ENCODE measurements at places on chromosomes 4 and X. TPM values are rescaled to one million over a fixed set of nuclear protein-coding genes. Genes with fewer than 3 reads are reported as not detected.

- DNase-seq, result no peak
Observed at GRCh38 chrX:72366178-72366577, 60.5 kb upstream of the CITED1 start.

DNA sequence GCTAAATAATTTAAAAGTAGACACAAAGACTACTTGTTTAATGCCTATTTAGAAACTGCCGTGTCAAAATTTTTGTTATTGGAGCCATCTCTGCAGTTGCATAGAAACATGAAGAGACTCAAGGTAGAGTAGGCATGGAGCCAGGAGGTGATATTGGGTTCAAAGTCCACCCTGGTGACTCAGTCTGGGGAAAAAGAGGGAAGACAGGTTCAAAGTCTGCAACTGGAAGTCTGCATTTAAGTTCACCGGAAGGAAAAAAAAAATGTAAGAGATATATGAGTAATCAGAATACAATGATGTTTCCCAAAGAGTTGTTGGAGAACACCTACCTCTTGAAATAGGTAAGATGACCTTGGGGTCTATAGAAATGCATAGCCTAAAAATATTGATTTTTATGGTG is 67.4 kb upstream of the QRFPR start:
- DNase-seq, result peak; percentile 23

DNA sequence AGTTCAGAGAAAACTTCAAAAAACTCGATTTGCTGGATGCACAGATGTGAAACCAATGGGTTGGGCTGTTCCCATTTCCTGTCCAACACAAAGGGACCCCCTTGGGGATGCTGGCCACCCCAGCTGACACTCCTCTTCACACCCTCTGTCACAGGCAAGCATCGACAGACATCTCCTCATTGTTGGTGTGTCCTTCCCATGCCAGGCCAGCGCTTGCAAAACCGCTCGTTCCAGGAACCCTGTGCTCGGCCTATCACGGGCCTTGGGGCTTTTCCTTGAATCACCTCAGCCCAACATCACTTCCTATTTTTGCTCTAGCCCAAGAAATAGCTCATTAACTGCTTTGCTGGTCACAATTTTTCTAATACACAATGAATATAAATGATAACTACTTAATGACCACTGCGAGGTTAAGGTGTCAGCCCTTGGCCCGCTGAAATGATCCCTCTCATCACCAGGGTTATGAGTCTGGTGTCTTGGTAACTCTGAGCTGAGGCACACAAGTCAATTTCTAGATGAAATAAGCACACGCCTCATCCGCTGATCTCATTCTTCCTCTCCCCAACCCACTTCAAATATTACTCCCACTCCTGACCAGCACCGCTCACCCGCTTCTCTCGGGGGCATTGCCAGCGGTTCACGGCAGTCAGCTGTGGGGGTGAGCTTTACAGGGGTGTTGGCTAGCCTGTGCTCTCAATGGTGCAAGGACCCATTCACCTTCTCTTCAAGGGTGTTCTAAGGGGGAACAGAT is 32.3 kb downstream of the BCOR start:
- DNase-seq, result no peak

- no peak for DNase-seq
Observed at GRCh38 chrX:128928636-128929035, 594.7 kb downstream of the SMARCA1 start.

DNA sequence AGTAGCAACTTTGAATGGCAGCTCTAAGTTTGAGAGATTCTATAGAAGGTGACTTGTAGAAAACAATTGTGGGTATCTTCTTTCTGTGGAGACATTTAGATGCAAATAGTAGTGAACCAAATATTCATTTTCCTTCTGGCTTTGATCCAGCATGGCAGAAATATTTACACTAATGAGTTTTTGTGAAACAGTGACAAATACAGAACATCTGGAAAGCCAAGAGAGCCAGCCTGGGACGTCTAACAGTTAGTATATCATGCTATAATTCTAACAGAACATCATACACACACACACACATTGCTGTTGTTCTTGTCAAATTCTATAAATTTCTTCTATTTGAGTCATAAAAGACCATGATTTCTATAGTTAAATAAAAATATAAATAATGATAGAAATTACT is 1777.9 kb downstream of the ARAP2 start:
- no peak for DNase-seq

GRCh38 chr4:179372746-179373145 is 1930.5 kb upstream of the AGA start:
- no peak for DNase-seq

DNA sequence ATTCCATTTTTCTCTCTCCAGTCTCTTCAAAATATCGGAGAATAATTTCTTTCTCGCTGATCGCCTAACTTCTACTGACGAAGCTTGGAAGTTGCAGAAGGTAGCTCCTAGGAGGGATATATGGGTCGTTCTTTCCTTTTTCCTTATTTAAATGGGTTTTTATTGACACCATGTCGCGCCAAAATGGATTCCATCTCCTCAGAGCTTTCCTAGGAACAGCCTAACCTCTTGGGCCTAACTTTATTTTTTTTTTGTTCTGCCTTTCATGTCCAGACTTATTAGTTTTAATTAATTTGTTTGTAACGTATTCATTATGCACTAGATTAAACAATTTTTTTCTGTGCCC is 359.4 kb upstream of the ZCCHC13 start:
- no peak for DNase-seq

Gene ELK1
- 26.9 TPM for total RNA-seq

DNA sequence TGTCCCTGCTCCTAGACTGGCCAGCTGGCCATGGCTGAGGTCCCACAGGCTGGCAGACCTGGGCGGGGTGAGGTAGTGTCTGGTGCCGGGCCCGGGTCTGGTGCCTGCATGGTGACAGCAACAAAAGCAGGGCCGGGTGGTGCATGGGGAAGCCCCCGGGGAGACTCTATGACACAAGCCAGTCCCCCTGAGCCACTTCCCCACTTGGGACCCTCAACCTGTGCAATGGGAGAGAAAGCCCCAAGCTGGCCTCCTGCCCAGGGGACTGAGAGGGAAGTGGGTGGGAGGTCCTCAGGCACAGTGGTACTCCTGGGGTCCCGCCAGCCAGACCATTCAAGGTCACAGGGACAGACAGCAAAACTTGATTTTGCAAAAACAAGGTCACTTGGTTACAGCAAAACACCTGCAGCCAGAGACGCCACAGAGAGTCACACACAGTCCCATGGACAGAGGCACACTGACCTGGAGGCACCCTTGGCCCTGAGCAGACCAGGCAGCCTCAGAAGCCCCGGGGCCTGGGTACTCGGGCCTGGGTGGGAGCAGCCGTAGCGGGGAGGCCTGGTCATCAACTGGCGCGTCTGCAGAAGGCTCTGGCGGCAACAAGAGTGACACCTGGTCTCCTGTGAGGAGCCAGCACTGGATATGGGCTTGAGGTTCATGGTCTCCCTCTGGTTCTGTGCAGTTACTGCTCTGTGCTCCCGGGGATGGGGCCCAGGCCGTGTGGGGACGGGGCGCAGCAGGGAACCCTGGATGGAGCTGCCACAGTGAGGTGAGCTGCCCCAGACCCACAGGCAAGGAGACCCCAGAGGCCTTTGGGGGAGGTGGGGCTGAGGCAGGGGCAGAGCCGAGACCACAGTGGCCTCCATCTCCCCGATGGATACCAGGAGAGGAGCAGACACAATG is 60.6 kb downstream of the HTRA3 start:
- no peak for DNase-seq

DNA sequence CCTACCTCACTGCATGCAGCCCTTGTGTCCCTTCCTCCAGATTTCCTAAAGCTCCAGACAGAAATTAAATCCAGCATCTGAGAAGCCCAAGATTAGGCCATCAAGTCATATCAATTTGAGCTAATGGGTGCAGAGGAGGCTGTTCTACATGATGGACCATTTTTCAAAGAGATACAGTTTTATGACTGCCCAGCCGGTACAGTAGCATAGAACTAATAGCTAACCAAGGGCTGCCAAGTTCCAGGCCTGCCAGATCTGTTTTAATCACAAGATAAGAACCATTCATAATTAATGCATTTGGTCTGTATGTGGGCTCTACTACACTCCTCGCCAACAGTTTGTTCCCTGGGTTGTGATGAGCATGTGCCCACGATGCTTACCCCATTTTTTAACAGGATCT is 73.9 kb upstream of the PLAC1 start:
- DNase-seq, result no peak

DNA sequence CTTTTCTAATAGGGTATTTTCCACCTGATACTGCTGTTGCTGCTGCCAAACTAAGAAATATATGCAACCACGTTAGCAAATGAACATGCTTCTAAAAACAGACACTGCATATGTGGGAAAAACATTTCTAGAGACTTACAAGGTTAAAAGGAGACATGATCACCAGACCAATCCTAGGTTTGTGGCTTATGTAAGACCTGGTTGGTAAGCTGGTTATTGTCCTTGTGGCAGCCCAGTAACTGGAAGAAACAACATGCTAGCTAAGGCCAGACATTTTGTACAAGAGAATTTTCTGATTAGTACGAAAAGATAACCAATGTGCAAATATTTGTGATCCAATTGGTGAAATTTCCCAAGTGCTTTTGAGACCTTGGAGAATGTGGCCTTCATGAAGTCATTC is 112.0 kb downstream of the AFF2 start:
- no peak for DNase-seq

- no peak for DNase-seq
Observed at GRCh38 chr4:127165971-127166370, 466.8 kb upstream of the INTU start.

Gene SFRP2
- total RNA-seq, result 4.1 TPM

- no peak for DNase-seq
Observed at GRCh38 chr4:152946446-152946845, 10.3 kb downstream of the FHDC1 start.

GRCh38 chrX:51163730-51164129 is 168.9 kb upstream of the NUDT10 start:
- no peak for DNase-seq

DNA sequence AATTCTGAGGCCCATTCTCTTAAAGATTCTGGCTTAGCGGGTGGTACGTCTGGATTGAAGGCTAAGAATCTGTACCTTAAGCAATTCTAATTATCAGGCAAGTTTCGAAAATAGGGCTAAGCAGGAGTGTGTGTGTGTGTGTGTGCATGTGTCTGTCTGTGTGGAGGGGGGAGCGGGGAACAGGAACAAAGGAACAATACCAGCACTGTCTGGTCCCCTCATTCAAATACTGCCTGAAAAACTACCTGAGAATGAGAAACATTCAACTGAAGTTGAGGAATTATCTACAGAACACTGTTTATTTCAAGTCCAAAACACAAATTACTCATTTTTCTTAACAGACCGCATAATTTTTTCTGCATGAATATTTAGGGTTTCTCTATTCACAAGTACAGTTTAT is 18.6 kb downstream of the PGRMC2 start:
- DNase-seq, result no peak

GRCh38 chr4:79964400-79965211 is 108.4 kb downstream of the ANTXR2 start:
- DNase-seq, result peak; percentile 75

GRCh38 chr4:185213877-185214276 is 4.5 kb downstream of the SNX25 start:
- DNase-seq, result no peak

- no peak for DNase-seq
Observed at GRCh38 chrX:130631011-130631410, 229.2 kb downstream of the RBMX2 start.

DNA sequence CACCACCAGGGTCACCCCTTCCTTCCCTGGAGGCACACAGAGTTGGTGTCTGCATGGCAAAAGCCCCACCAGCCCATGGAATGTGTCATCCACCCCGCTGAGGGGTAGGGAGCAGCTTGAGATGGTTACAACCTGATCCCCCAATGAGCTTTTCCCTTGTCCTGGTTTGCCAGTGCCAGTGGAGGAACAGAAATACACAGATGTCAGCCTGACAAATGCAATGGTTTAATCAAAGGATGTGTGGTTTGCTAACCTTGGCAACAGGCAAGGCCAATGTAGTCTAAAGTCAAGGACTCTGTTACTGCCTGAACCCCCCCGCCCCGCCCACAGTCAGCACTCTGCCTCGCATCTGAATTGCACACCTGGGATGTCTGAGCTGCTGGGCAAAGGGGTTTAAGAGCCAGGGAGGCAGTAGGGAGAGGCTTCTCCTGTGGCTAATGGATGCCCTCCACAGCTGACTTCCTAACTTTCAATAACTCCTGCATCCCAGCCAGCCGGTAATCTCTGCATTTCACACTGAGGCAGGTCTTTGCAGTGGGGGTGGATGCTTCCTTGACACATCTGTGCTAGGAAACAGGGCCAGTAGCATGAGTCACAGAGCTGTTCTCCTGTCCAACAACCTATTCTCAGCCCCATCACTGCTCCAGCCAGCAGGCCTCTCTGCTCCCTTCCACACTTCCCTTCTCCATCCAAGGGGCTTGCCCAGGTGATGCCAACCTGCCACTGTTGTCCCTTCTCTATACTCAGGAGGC is 137.5 kb downstream of the AMMECR1 start:
- DNase-seq, result no peak

Gene TMPRSS11D
- total RNA-seq, result not detected

DNA sequence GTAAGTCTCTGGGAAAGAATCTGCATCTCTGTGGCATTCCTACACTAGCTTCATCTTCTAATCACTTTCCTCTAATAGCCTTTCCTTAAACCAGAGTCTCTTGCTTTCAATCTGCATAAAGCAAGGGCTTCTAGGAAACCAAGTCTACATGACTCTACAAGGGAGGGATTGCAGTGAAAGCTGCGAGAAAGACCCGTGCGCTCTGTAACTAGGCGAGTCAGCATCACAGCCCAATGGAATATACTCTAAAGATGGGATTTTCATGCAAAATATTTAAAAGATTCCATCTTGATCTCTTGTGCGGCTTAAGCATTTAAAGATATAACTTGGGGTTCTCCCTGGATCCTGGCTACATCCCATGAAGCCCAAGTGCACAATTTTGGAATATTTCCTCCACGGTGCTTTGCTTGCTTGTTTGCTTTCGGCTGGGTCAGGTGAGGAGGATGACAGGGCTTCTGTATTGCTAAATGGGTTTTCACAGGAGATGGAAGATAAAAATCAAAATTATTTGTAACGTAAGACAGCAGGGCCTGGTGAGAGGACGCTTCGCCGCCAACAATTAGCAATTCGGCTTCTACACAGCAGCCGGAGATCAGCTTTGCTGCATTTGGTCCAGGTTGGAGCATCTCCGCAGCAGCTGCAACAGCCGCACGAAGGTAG is 687 bp upstream of the GRIA2 start:
- no peak for DNase-seq

Gene ENPEP
- total RNA-seq, result 39.9 TPM

Gene ODAPH
- total RNA-seq, result not detected

GRCh38 chr4:122479935-122480416 is 23.5 kb upstream of the IL2 start:
- DNase-seq, result no peak

Gene PRKG2
- 1.4 TPM for total RNA-seq

Gene FAM9C
- total RNA-seq, result not detected

- no peak for DNase-seq
Observed at GRCh38 chr4:6250235-6250983, 19.2 kb upstream of the WFS1 start.

DNA sequence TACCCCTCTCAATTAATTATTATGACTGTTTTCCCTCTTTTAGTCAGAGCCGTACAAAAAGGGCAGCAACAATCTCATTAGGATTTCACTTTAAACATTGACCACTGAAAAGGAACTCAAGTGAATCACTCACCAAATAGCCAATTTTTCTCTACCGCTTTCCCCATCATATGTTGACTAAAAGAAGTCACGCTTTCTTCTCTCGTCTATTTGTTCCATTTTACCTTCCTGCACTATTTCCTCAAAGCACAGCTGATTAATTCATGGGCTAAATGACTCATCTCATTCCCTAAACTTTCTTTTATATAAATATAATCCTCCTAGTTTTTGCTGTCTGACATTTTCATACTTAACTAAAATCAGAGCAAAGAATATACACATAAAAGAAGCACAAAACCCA is 8.2 kb downstream of the MID1 start:
- no peak for DNase-seq

Measured in kidney (tissue), 22 donors.